ENCODE measurements at places on chromosomes 5 and 9.
A peak's percentile ranks its signal among the peaks of the same experiment; 100 is the strongest.

- DNase-seq = no peak
Observed at GRCh38 chr5:77945874-77946273, 169.7 kb upstream of the TBCA start.

GRCh38 chr5:134511796-134512660 lies 13.4 kb upstream of the JADE2 start:
- no peak for DNase-seq

- DNase-seq = no peak
Observed at GRCh38 chr9:18422296-18423036, 51.5 kb upstream of the ADAMTSL1 start.

- DNase-seq = no peak
Observed at GRCh38 chr5:146622391-146622790, 106.4 kb upstream of the GPR151 start.

GRCh38 chr9:91659529-91660495 lies 236.2 kb upstream of the NFIL3 start:
- no peak for DNase-seq

DNA sequence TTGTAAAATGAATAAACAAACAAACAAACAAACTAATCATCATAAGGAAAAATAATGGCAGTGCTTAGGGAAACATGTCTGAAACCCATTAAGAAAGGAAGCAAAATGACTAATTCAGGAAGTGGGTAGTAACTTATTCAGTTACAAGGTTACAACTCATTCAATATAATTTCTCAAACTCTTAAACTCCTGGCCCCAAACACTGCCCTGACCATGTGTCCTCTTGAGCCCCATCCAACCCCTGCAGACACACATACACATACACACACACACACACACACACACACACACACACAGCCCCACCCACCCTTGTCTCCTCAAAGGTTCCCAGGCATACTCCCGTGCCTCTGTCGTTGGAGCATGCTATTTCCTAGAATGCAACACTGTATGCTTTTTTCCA lies 193.9 kb downstream of the SEC61B start:
- DNase-seq = no peak

DNA sequence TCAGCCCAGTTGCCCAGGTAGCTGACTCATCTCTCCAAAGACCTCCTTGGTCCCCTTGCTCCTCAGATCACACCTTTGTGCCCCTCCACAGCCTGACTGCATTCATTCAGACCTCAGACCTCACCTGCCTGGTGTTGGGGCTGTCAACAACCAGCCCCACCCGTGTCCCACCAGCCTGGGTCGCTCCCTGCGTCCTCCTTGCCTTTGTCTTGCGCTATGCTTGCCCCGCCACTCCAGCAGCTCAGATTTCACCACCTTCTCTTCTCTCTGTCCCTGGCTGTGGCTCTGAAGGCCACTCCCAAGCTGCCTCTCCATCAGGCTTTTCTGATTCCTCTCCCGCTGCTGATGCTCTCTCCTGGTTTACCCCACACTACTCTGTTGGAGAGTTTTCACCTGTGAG lies 103.5 kb downstream of the MVB12B start:
- DNase-seq = no peak

DNA sequence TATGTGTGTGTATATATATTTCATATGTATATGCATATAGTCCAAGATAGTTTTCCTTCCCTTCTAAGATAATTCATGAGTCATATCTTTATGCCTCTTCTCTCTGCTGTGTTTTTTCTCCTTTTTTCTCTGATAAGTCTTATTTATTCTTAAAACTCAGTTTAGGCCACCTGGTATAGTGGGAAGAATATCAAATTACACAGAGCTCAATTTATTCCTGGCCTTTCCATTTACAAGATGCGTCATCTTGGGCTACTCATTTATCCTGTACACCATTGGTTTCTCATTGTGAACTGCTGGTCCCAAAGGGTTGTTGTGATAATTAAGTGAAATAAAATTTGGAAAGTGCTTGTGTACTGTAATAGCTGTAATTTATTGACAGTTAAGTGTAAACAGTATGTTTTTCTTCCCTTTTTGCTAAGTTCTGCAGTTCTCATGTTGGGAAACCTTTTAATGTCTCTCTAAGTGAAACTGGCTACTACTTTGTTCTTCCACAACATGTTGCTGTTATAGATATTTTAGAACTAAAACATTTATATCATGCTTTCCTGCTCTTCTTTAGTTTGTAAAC lies 19.4 kb downstream of the CCDC171 start:
- DNase-seq = no peak

DNA sequence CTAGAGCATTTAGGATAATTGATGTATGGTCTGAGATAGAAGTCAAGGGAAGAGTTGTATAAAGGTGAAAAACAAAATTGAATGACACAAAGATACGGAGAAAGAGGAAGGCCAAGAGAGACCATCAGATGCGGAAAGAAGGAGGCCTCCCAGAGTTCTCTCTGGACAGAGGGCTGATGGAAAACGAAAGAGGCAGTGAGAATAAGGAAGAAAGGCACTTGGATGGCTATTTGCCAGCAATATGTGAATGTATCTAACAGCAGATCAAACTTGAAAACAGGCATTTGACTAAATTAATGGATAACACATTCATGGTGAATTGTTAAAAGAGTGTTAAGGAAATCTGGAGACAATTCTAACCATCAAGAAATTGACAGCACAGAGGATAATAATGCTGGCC lies 2.4 kb upstream of the DOCK8 start:
- DNase-seq = no peak

DNA sequence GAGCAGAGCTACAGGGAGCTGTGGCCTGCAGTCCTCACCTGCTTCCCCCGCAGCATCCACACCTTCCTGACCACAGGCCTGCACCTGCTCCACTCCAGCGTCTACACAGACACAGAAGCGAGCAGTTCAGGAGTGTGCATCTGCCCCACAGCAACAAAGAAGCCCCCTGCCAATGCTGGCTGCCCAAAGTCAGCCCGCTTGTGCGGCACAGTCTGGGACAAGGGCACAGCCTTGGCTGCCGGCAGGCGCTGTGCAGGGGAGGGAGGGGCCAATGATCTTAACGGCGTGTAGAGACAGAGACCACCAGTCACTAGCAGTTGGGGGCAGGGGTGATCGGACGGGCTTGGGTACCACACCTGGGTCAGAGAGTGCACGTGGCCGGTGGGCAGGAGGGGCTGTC lies 6.6 kb downstream of the BRD9 start:
- DNase-seq = no peak

- DNase-seq = no peak
Observed at GRCh38 chr9:133089271-133089671, 27.5 kb downstream of the CEL start.

DNA sequence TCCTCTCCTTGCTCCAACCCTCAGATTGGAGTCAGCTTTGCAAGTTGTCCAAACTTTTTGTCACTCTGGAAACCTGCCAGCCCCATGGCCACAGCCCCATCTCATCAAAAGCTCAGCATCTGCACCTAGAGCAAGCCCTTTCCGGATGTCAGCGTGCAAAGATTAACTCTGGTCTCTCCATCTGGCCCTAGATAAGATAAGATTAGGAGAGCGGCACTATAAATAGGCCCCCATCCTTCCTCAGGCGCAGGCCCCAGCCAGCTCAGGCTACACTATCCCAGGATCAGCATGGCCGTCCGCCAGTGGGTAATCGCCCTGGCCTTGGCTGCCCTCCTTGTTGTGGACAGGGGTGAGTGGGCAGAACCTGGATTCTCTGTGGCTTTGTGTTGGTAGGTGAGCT lies at the start of gene SPINK4:
Gene SPINK4 (plus strand): TSS at position 247 of the 400 bp plus-strand sequence. CDS start 42 bp downstream, at position 289.
- no peak for DNase-seq

GRCh38 chr5:142844866-142845265 lies 74.7 kb downstream of the ARHGAP26 start:
- DNase-seq = no peak

- DNase-seq = peak; percentile 51
Observed at GRCh38 chr5:141603923-141604717, 14.7 kb downstream of the DIAPH1 start.

DNA sequence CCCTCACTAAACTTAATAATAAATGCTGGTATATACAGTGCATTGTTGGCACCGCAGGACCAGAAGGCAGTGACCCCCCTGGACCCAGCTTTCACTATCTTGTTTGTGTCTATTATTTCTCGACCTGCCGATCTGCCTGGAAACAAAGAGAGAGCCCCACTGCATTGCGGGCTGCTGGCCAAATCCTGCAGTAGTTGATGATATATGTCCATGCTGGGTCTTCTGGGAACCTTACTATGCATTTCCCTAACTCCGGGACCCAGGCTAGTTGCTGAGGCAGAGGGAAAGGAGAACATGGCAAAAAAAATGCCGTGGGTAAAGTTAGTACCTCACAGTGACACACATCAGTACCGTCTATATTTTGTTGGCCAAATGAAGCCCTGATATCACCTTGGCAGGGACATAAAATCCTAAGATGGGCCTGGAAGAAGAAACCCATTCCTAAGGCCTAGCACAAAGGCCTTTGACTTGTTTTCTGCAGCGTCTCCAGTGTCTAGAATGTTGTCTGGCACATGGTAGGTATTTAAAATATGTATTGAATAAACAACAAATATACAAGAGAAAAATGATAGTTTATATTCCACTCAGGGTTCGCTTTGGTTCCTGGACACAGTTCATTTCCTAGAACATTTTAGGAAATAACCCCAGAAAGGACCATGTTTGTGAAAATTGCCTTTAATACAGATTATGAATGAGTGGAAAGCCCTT lies 46.1 kb downstream of the NMUR2 start:
- DNase-seq = no peak

DNA sequence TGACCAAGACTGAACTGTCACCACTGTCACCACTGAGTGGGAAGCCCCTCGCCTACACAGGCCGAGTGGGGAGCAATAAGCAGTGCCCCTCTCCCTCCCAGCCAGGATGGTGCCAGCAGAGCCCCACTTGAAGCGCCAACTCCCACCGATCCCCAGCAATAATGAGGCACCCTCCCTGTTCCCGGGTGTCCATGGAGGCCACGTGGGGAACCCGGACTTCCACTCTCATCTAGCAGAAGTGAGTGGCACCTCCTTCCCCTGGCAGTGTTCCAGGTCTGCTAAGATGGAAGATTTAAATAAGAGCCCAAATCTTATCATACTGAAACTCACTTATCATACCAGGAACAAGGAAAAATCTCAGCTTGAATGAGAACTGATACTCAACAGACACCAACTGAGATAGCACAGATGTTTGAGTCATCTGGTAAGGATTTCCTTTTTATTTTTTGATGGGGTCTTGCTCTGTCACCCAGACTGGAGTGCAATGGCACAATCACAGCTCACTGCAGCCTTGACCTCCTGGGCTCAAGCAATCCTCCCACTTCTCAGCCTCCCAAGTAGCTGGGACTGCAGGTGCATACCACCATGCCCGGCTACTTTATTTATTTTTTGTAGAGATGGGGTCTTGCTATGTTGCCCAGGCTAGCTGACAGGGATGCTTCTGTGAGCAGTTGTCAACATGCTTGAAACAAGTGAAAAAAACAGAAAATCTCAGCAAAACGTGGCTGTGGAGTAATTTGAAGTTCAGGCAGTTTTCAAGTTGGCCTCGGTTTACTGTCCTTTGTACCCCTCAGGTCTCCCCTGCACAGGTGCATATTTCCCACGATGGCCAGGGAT lies 29.6 kb upstream of the ASS1 start:
- DNase-seq = no peak

GRCh38 chr9:37632479-37632878 lies 18.3 kb upstream of the FRMPD1 start:
- no peak for DNase-seq

GRCh38 chr5:113692466-113692865 lies 179.0 kb downstream of the YTHDC2 start:
- no peak for DNase-seq

- DNase-seq = no peak
Observed at GRCh38 chr5:60257596-60258271, 364.2 kb upstream of the PDE4D start.

- DNase-seq = no peak
Observed at GRCh38 chr5:100550531-100551051, 15.4 kb downstream of the FAM174A start.

DNA sequence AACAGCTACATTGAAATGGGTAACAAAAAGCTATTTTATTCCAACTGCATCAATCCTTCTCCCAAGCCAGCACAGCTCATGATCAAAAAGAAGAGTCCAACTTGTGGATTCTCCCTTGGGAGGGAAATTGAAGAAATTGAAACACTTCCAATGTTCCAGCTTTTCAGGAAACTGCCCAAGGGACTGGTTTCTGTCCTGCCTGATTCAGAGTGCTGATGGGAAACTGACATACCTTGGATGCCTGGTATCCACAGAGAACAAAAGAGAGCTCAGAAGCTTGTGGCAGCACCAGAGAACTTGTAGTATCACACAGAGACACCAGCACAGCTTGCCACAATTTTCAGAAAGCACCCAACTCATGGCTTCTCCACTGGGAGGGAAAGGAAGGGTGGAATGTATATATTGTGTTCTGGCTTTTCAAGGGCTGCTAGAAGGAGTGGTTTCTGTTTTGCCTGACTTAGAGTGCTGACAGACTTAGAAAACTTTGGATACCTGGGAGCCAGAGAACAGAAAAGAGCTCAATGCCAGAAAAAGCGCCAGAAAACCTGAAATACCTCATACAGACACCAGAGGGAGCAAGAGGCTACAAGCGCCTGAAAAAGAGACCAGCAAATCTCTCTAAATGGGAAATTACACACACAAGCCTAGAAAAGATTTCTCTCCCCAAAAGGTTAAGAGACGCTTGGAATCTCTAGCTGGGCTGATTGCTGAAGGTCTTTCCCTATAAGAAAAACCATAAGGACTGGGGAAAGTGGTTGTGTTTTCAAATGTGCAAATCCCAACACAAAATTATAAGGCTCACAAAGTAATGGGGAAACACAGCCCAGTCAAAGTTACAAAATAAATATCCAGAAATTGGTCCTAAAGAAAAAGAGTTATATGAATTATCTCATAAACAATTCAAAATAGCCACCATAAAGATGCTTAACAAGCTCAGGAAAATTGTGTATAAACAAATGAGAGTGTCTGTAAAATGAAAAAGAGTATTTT lies 178.8 kb downstream of the SPOCK1 start:
- DNase-seq = no peak

All from CD4-positive, alpha-beta T cell treated with Interferon alpha-2 for 1 hour (primary cell).